Stimulated activated CD4-positive, alpha-beta T cell treated with anti-CD3 and anti-CD28 coated beads, Interleukin-4, amount 100 ng/mL, for 1 hour (primary cell): ENCODE measurements at places on chromosomes 2 and 18.

DNA sequence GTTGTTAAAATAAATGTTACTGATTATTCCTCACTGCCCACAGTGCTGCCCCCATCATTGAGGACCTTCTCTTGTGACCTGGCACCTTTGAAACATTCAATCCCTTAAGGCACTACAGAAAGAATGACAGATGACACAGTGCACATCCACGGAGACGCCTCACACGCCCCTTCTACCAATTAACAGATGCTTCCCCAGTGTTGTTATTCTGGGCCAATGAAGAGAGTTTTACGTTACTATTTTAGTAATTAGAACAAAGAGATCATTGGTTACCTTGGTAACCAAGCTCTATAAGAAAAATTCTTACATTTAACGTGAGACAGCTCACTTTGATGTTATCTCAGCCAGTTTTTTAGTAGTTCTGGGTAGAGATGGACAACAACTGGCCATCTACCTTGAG lies 152.0 kb downstream of the ZNF236 start:
- DNase-seq: no peak

DNA sequence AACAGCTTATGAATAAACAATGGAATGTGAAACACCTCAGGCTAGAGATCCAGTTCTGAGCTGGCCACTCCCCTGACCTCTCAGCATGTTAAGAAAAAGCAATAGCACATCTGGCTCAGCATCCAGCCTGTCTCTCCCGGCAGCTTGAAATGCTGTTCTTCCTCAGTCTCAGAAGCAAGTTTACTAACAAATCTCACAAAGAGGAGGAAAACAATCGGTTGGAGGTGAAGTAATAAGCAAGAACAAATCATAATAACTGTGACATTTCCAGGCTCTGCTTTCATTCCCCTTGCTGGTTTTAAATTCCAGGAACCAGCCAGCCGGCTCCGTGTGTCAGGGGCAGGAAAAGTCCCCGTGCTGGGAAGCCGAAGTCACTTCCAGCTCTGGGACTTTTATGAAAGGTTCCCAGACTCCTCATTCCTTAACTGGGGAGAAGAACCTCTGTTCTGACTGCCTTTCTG lies 133.9 kb upstream of the ARL4C start:
- no peak for DNase-seq

DNA sequence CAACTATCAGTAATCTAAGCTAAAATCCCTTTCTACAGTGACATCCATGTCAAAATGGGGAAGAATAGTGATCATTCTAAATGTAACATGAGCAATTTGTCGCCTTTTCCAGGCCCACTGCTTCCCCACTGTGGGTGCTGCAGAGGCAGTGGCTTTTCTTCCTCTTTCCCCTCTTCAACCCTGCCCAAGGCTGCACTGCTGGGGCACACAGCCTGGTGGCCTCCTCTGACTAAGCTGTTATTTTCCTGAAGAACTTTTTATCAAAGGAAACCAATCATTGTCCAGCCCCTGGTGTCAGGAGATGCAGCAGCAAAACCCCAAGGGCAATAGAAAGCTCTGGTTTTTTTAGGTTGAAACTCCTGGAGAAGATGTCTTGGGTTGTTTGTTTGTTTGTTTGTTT lies 117.6 kb upstream of the KLF7 start:
- peak; percentile 6 for DNase-seq

- DNase-seq: no peak
Observed at GRCh38 chr2:10267551-10268465, 34.9 kb upstream of the HPCAL1 start.

DNA sequence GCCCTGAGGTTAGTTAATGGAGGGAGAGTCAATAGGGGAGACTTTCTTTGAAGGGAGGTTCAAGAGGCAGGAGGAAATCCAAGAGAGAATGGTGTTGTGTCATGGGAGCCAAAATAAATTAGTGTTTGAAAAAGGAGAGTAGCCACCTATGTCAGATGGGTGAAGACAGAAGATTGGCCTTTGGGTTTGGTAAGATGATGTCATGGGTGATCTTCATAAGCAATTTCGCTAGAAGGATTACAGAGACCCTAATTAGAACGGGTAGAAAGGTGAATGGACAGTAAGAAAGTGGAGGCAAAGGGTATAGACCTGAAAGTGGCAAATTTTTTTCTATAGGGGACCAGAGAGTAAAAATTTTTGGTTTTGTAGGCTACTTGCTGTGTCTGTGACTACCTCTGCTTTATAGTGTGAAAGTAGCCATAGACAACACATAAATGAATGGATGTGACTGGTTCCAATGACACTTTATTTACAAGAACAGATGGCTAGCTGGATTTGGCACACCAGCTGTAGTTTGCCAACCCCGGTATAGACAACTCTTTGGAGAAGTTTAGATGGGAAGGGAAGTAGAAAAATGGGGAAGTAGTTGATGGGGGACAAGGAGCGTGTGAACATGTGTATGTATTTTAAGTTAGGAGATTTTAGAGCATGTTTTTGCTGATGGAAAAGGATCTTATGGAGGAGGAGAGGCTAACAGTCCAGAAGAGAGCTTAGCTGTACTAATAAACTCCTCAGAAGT lies 9.3 kb downstream of the STAMBP start:
- no peak for DNase-seq

DNA sequence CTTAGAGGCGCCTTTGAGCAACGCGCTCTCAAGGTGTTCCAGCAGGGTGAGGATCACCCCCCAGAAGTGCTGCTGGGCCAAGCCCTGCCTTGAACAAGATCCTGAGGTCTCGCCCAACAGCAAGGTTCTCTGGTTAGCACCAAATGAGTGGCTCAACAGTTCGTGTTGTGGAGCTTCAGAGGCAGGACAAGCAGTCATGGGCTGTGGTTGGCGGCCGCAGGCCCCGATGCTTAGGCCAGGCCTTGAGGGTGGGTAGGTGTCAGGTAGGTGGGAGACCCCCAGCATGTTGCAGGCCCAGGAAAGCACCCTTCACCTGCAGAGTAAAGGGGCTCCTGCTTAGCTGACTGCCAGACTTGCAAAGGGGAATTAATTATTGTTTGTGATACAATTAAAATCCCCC lies 70.2 kb upstream of the FOSL2 start:
- no peak for DNase-seq

DNA sequence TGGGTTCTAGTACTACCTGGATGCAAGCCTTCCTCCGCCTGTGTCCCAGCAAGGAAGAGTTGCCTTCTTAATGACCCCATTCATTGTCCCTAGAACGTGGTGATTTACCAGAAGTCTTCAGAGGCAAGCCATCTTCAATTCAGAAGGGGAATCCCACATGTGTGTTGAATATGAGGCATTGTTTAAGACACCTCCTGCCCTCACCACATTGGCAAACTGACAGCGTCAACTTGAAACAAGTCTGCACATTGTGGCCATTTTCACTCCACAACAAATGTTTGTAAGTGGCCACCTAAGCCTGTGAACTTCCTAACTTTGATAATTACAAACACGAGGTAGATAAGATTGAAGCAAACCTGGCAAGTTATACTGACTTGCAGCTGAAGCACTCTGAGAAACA lies 83.7 kb downstream of the TCF7L1 start:
- no peak for DNase-seq

GRCh38 chr2:159913900-159914299 lies 115.9 kb upstream of the CD302 start:
- DNase-seq: no peak

GRCh38 chr2:183172220-183172887 lies 48.1 kb downstream of the NUP35 start:
- DNase-seq: no peak

DNA sequence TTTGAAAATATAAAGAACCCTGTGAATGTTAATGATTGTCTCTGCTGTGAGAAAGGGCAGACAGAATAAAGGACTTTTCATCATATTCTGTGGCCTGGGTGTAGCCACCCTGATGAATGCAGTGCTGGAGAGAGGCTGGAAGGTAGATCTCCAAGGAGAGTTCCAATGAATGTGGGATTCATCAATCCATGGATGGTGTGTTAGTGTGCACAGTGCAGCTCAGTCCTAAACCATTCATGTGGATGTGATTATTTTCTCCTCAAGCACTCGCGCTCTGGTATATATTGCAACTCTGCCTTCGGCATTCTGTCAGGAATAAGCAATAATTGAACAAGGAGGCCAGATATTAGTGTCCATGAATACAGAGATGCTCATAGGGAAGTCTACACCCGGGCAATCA lies 47.1 kb downstream of the LRRTM1 start:
- no peak for DNase-seq

DNA sequence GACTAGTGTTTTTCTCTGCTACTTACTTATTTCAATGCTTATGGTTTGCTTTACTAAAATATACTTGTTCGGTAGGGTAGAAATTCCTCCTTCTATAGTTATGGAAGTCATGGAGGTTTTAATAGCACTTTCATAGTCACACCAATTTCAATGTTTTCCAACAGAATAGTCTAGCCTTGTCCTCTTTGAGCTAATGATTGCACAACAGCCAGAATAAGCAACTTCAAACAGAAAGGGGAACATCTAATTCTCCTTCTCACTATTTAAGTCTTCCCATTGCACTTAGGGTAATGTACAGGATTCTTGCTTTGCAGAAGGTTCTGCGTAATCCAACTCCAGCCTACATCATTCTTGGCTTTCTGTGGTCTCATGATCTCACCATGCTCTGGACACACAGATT lies 287.7 kb upstream of the GCFC2 start:
- no peak for DNase-seq

- no peak for DNase-seq
Observed at GRCh38 chr2:20181761-20182160, 43.2 kb downstream of the SDC1 start.

GRCh38 chr2:27211241-27211942 lies 449 bp upstream of the ATRAID start:
- no peak for DNase-seq

DNA sequence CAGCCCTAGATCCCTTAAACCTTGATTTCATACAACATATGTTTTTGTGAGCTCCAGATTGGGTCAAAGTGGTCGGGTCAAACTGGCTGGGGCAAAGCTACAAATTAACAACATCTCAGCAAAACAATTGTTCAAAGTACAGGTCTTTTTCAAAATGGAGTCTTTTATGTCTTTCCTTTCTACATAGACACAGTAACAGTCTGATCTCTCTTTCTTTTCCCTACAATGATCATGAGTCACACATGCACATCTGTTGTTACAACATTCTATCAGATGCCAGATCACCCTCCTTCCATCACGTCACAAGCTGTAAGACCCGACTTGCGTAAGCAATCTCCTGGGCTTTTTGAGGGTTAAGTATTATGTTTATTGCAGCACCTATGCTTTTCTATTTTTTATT lies 55.1 kb downstream of the RHOB start:
- no peak for DNase-seq

- no peak for DNase-seq
Observed at GRCh38 chr2:164903204-164903603, 52.1 kb downstream of the SLC38A11 start.

GRCh38 chr2:150689590-150689989 lies 202.1 kb upstream of the RND3 start:
- DNase-seq: no peak

GRCh38 chr2:63192889-63193774 lies 142.5 kb downstream of the OTX1 start:
- no peak for DNase-seq

- no peak for DNase-seq
Observed at GRCh38 chr2:173998386-173998785, 33.2 kb upstream of the SP3 start.

GRCh38 chr2:169767243-169767888 lies 31.3 kb upstream of the SSB start:
- DNase-seq: peak; percentile 45

- DNase-seq: no peak
Observed at GRCh38 chr2:2926858-2927175, 450.8 kb downstream of the EIPR1 start.

GRCh38 chr18:65415098-65415497 lies 335.7 kb upstream of the CDH7 start:
- no peak for DNase-seq

GRCh38 chr2:38416296-38417036 lies 39.4 kb upstream of the ATL2 start:
- no peak for DNase-seq

GRCh38 chr2:49240608-49241007 lies 86.3 kb upstream of the FSHR start:
- no peak for DNase-seq

DNA sequence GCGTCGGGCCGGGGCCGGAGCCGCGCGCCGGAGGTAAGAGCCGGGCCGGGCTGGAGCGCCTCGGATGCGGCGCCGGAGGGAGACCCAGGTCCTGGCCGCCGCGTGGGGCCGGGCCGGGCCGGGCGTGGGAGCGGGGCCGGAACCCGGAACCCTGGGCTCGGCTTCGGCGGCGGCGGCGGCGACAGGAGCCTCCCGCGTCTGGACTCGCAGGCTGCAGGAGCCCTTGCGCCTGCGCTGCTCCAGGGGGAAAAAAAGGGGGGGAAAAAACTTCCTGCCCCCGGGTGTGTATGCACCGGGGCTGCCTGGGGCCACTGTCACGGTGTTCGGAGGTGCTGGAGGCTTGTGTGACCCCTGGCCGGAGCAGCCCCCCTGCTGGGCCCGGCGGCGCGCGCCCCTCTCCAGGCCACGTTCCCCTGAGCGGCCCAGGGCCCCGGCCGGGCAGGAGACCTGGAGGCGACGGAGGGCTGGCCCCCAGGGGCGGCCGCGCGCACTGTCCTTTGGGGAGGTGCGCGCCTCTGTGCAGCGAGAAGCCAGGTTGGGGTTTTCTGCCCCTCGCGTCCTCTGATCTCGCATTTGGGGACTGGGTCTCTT lies 864 bp downstream of the KLHL29 start:
- peak; percentile 25 for DNase-seq

DNA sequence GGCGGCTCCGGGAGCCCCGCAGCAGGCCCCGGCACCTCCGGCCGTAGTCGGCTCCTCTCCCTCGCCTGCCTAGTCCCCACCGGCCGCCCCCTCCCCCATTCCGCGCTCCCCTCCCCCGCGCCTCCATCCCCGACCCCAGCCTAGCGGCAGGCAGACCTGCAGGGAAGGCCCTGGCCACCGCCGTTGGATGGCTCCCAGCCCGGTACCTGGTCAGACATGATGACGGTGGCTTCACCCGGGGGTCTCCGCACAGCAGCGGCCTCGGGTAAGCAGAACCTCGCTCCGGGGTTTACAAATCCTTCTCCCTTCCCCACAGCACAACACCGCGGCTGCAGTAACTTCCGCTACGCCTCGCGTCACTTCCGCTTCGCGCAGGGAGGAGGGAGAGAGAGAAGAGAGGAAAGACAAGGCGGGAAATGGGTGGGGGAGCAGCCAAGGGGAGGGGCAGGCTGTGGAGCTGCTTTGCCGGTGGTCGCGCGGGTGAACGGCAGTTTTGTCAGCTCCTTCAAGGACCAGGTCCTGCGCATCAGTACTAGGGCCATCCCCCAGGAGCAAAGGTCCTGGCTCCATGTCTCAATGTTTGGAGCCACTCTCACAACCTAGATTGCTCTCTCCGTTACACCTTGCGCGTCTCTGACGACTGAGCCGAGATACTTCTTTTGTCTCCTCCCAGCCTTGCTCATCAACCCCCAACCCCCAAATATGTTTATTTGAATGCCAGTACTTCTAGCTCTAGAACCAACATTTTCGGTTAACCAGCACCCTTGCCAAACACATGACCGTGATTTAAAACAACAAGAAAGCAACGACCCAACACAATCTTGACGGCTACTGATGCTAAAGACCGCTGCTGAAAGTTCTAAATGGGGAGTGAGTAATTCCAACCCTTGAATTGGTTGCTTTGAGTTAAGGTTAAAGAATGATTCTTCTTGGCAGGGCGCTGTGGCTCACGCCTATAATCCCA lies at the start of gene SUMO1:
Gene SUMO1 (minus strand): TSS at position 364 of the 964 bp plus-strand sequence. CDS start 146 bp downstream, at position 218.
- peak; percentile 89 for DNase-seq
